A549 (cell line): ENCODE measurements at places on chromosomes 4 and X.

DNA sequence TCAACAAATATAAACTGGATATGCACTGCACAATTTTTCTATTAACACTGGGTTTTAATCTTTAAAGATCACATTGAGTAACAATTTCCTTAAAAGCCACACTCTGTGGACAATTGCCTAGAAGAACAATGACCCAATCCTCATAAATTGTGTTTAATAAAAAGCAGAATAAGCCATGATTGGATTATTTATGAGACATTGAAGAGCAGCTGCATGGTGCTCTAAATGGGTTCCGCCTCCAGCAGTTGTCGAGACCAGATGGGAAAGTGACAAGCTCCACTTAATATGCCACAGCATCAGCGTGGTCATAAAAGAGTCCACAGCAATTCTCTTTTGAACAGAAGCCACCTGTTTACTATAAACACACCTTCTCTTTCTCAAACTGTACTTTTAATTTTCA is 635.2 kb upstream of the FRG1 start:
- no peak for DNase-seq

DNA sequence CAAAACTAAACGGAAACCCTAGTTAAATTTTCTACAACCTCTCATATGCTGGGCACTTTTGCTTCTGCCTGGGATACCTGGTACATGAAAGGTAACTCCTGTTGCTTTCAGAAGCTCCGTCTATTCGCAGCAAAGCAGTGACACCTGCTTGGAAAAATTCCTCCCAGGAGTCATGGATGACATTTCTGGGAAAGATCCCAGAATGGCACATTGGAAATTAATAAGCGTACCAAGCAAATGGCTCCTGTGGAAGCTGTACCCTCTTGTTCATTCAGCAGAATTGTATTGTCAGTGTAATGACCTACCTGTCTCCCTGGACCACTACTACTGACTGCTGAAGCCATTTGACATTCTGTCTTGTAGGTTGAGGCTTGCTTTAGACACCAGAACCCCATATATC is 349.7 kb upstream of the NOCT start:
- no peak for DNase-seq

- peak; percentile 51 for DNase-seq
Measured at GRCh38 chrX:149962859-149963757, 24.8 kb upstream of the EOLA2 start.

- DNase-seq, result no peak
Measured at GRCh38 chrX:23012162-23012561, 12.4 kb downstream of the DDX53 start.

DNA sequence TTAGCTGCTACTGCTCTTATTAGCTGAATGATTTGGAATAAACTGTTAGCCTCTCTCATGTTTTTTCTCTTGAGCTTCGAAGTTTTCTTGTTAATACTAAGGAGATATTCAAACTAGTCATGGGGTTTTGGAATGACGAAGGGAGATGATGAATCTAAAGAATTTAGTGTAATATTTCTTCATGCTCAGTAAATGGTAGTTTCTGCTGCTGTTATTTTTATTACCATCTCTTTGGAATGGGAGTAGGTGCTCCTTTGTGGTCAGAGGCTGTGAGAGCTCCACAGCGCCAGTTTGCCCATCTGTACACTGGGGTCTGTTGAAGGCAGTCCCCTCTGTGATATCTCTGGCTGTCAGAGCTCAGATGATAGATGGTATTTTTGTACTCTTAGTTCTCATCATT is 33.7 kb downstream of the HTT start:
- DNase-seq, result no peak

DNA sequence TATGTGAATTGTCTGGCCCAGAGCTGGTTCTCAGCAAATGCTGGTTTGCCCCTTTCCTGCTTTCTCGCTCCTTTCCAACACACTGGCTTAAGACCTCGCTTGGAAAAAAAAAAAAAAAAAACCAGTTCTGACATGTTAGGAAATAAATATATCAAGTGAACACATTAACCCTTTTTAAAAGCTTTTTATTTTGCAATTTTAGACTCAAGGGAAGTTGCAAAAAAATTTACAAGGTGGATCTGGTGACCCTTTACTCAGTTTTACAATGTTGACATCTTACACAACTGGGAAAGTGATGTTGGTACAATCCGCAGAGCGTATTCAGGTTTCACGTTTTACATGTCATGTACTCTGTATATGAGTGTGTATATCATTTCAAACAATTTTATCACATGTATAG is 100.1 kb downstream of the RTL5 start:
- no peak for DNase-seq

GRCh38 chrX:31909850-31910572 is 838.2 kb upstream of the FTHL17 start:
- DNase-seq, result no peak

- DNase-seq, result peak; percentile 64
Measured at GRCh38 chr4:167218022-167218608, 16.2 kb downstream of the SPOCK3 start.

DNA sequence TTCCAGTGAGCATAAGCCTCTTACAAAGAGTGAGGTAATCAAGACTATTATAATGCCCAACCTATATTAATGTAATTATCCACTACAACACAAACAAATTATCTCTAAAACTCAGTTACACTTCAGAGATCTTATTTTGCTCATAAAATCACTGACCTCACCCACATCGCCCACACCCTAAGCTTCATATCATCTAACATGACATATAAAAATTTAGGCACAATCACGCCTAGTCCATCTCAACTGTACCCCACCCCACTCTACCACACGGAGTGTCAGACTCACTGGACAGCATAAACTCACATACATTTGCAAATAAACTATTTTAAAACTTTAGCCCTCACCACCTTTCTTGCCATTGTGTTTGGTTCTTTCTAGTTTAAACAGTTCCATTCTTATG is 252.4 kb downstream of the PCDH7 start:
- no peak for DNase-seq

DNA sequence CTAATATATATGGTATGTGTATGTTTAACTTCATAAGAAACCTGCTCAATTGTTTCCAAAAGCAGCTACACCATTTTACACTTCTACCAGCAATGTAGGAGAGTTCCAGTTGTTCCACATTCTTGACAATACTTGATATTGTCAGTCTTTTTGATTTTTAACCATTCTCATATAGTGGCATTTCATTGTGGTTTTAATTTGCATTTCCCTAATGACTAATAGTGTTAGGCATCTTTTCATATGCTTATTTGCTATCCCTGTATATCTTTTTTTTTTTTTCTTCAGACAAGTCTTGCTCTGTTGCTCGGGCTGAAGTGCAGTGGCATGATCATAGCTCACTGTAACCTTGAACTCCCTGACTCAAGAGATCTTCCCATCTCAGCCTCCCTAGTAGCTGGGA is 58.2 kb upstream of the TRIM2 start:
- no peak for DNase-seq

DNA sequence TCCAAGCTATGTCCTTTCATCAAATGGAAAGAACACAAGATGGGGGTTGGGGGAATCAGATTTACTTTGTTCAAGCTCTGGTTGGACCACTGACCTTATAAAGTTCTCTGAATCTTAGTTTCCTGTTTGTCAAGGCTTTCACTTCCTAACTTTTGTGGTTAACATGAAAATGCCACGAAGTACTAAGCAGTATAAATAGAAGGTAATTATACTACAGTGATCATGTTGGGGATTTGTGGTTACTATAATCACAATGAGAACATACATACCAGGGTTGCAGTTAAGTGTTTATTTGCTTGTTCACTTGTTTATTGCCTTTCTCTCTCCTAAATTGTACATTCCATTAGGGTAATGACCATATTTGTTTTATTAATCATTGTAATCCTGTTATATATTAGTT is 53.2 kb downstream of the SPRY1 start:
- DNase-seq, result no peak

DNA sequence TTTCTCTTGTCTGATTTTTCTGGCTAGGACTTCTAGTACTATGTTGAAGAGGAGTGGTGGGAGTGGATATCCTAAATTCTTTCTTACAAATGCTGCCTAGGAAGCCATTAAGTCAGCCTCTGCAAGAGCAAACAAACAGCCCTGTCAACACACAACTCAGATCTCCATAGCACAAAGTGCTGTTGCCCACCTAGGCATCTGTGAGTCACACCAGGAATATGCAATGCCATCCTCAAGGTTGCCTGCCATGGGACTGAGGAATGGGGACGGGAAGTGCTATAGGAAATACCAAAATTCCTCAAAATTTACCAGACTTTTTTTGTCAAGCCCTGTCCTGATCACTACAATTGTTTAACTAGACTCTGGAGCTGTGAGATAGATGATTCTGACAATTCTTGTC is 466.9 kb downstream of the FSTL5 start:
- DNase-seq, result peak; percentile 4

DNA sequence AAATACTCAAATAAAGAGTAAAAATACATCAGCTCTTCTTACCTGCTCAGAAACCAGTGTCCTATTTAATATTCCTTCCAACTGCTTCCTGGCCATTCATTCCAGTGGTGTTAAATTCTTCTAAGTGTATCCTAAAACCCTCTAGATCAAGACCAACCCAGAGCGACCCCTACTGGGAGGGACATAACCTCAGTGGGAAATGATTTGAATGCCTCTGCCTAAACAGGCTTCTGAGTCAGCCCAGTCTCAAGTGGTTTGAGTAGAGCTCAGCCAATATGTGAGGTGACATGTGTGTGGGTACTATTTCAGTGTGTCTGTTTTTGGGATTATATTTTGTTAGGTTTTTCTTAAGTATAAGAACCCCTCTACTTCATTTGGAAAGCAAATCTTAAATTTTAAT is 133.6 kb upstream of the ARHGEF9 start:
- no peak for DNase-seq

DNA sequence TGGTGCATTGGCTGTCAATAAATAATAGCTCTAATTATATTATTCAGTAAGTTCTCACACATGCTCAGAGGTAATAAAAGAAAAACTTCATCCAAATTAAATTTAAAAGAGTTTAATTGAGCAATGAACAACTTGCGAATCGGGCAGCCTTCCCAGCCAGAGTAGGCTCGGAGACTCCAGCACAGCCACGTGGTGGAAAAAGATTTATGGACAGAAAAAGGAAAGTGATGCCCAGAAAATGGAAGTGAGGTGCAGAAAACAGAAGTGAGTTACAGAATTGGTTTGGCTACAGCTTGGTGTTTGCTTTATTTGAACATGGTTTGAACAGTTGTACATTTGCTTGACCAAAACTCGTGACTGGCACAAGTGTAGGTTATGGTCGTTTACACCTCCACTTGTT is 13.6 kb upstream of the BOD1L1 start:
- DNase-seq, result no peak

DNA sequence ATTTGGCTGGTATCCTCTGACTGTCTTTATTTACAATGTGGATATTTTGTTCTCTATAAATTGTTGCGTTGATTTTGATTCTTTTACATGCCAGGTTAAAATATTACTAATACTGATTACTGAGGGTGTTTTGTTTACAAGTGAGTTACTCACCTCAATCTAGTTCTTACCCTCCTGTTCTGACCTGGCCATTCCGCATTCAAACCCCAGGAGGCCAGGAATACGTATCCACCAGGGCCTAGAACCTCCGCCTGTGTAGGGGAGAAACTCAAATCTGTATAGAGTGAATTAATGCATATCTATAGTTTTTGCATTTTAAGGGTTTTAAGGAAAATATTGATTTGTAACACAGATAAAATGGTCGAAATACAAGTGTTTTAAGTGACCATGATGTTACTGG is 2.6 kb upstream of the ZFP42 start:
- DNase-seq, result peak; percentile 36

GRCh38 chrX:101051153-101051548 is 760 bp downstream of the TRMT2B start:
- no peak for DNase-seq

DNA sequence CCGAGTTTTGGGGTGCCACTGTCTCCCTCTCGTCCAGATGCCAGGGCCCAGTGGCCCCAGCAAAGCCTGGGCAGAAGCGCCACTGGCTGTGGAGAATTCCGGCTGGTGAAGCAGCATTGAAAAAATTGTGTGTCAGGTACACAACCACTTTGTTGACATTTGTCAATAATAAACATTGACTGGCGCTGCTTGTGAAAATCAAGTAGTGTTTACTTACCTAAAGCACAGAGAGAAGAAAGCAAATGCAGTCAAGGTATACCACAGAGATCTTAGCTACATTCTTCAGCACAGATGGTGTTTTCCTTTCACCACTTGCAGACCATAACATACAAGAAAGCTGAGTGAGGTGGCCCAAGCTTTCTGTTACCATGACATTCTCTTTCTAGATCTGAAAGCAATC is 14.5 kb upstream of the SLC7A11 start:
- DNase-seq, result no peak

- no peak for DNase-seq
Measured at GRCh38 chrX:123175366-123176122, 8.5 kb upstream of the GRIA3 start.

DNA sequence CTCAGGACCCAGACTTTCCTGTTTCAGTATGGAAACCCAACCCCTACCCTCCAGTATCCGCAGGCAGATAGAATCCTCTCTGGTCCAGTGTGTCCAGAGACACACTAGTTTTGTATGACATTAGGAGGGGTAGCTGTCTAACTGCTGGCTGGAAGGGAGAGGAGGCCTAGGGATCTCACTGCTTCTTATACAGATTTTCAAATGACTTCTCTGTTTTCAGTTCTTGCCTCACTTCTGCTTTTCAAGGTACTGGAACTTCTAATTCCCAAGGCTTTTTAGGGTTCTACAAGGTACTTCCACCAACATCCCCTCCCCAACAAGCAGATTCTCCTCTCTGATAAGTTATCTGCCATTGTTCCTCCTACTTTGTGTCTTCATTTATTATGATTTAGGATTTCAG is 6.1 kb downstream of the SGCB start:
- no peak for DNase-seq

GRCh38 chr4:127143460-127144195 is 489.1 kb upstream of the INTU start:
- DNase-seq, result no peak

GRCh38 chrX:22527302-22527701 is 254.6 kb downstream of the CBLL2 start:
- no peak for DNase-seq

DNA sequence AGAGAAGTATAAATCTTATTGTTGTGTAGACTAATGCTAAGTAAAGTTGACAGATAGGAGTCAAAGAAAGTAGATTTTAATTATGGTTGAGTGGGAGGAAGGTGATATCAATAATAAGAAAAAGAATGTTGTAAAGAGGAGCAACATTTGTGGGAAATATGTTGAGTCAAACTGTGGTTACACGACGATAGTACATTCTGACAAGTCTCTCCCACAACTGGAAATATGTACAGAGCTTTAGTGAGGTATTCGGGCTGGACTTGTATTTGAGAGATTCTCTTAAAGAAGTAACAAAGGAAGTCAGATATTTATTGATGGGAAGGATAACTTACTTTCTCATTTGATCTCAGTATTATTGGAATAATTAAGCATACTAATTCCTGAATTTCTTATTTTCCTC is 525.3 kb upstream of the MAGEB2 start:
- no peak for DNase-seq
